ENCODE measurements at places on chromosomes 4 and X. TPM values are rescaled to one million over a fixed set of nuclear protein-coding genes. Genes with fewer than 3 reads are reported as not detected.

RHOXF2B gene
- not detected for total RNA-seq

GRCh38 chrX:16589826-16590225, 60.1 kb upstream of the S100G start:
- DNase-seq: no peak

MSX1 gene
- 8.3 TPM for total RNA-seq

DNA sequence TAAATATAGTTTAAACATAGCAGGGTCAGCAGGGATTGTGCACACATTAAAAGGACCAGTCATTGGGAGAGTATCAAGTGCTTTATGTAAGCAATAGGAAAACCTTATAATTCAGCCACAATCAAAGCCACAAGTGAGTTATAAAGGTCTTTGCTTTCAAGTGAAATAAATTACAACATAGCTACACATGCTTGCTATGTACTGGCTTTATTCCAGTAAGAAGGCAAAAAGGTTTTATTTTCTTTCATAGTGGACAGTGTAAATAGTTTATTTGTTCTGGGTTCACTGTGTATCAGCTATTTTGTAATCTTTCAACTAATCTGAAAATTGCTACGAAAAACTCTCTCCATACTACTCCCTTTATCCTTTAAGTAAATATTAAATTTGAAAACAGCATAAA, 691.4 kb downstream of the PCDH7 start:
- no peak for DNase-seq

DNA sequence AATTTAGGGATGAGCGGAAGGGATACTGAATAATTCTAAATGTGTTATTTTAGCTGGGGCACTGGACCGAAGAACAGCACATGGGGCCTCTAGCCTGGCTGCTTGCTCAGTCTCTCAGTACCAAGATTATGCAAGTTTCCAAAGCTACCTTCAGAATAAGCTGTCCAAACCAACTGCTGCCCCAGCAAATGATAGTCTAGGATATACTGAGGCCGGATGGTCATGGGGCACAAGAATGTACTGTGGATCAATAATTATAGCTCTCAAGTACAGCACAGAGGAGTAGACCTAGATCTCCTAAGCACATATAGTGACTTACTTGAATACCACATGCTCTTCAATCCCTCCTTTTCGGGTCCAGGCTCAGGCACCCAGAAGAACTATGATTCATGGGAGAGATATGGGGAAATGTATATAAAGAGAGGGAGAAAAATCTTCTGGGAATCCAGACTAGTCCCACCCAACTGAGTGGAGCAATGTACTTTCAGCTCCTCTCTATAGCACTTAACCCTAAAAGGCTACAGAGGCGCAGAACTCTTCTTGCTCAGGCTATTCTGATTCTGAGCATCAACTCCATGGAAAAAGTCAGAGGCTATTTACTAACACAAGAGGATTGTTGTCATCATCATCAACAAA, 160.3 kb upstream of the GPC4 start:
- DNase-seq: no peak

DNA sequence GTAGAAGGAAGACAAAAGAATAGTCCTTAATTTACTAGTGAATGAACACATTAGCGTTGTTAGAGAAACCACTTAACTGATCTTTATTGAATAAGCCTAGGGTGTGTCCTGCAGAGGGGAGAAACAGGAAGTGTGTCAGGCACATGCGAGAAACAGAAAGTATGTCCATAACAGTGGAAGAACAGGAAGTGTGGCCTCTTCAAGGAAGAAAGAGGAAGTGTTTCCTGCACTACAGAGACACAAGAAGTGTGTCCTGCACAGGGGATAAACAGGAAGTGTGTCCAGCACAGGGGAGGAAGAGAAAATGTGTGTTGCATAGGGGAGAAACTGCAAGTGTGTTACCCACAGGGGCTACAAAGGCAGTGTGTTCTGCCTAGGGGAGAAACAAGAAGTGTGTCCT, 539.6 kb upstream of the PRKX start:
- DNase-seq: no peak
